ENCODE measurements at places on chromosomes 7 and 10.

DNA sequence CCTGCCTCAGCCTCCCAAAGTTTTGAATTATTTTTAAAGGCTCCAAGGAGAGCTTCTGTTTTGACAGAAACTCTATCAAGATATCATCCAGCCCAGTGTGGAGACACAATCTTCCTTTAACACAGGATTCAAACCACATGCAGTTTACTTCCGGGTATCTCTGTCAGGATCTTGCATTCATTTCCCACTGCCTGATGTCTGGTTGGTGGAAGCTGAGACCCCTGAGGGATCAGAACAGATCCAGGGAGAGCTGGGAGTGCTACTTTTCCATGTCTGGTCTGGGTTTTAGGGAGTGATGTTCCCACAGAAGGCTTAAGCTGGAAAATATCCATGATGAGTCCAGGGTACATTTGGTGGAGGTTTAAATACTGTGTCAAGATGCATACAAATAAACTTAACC lies 16.7 kb downstream of the PTPRE start:
- no peak for DNase-seq

- DNase-seq: no peak
These were observed 79.6 kb downstream of the LARP4B start for GRCh38 chr10:851901-852300.

GRCh38 chr7:32948202-32948601 lies 9.0 kb upstream of the FKBP9 start:
- DNase-seq: no peak

DNA sequence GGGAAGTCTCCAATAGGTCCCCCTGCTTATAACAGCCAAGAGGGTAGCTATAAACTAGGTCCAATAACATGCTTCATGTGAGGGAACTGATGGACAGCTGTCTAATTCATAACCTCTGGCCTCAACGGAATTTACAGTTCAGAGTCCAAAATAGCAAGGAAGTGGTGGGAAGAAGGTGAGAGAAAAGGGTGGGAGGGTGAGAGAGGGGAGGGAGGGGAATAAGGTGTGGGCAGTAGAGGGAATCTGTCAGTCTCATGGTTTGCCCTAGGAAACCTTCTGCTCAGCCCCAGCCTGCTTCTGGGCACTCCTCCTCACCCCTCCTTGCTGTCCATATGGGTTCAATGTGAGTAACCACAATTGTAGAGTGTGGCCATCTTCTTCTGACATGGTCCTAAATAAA lies 133.4 kb upstream of the ADO start:
- no peak for DNase-seq

- DNase-seq: no peak
These were observed 13.7 kb downstream of the STARD3NL start for GRCh38 chr7:38191791-38192190.

GRCh38 chr7:9945857-9946256 lies 1027.8 kb upstream of the PHF14 start:
- no peak for DNase-seq

DNA sequence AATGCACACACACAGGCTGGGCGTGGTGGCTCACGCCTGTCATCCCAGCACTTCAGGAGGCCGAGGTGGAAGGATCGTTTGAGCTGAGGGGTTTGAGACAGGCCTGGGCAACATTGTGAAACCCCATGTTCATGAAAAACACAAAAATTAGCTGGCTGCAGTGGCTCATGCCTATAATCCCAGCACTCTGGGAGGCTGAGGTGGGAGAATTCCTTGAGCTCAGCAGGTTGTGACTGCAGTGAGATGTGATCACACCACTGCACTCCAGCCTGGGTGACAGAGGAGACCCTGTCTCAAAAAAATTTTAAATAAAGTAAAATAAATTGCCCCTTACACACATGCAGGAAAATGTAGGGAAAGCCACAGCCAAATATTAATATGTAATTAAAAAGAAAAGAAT lies 44.1 kb downstream of the RNF32 start:
- no peak for DNase-seq

GRCh38 chr10:14723052-14723689 lies 51.5 kb downstream of the FAM107B start:
- peak; percentile 3 for DNase-seq

DNA sequence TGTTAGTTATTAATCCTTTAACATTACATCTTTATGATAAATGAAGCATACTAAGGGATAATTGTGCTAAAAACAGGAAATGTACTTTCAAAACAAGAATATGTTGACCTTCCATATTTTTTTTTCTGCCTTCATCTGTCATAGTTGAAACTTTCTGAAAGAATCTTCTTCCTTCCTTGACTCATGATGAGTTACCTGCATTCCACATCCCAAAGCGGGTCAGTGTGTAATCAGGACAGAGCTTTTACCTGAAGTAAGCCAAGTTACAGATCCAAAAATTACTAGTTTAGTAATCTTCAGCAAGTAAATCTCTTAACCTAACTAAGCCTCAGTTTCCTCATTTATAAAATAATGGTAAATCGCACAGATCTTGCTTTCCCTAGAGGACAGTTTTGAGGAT lies 13.4 kb upstream of the ARL4A start:
- DNase-seq: no peak

DNA sequence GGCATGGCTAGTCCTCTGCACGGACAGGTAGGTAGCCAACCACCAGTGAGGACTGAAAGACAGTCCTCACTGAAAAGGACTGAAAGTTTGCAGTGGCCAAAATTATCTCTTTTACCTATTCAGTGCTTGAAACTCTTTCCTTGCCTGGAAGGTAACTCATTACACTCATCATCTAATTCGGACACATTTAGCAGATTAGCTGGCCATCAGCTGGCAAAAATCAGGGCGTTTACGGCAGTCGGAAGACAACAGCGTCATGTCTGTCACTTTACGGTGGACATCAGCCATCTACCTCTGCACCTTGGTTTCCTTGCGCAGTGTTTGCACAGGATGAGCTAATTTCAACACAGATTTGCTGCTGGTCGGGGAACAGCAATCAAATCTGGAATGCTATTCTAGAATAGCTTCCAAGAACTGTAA lies 740 bp downstream of the ANXA7 start:
- no peak for DNase-seq

DNA sequence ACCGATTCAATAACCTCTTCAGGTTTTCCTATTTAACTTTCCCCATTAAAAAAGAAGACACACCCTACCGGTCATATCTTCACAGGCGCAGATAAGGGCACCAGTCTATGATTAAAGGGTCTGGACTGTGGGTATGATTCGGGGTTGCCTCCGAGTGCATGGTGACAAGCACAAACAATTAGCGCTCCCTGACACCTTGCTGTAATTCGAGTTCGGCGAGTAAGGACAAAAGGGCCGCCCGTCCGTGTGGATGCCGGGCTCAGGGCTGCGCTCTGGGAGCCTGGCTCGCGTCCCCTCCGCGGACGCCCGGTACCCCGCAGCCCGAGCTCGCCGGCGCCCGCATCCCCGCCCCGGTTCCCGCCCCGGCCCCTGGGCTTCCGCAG lies 111.9 kb upstream of the RHEB start:
- DNase-seq: no peak

GRCh38 chr10:79084012-79084971 lies 15.5 kb downstream of the ZMIZ1 start:
- DNase-seq: no peak

- no peak for DNase-seq
These were observed 607.2 kb upstream of the KCND2 start for GRCh38 chr7:119665796-119666195.

DNA sequence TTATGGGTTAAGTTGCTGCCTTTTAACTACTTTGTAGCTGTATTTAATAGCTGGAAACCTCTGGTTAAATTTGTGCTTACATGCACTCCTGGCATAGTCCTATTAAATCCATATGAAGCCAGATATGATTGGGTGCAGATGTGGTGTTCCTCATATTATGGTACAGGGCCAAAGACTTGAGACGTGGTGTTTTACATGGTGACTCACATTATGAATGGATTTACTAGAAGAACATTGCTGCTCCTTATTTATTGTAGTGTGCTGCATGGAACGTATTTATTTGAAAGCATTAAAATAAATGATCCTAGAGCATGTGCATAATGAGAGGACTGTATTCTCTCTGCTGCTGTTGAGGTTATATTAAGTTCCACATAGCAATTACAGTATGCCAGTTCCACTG lies 224.1 kb downstream of the SLC25A13 start:
- DNase-seq: no peak

DNA sequence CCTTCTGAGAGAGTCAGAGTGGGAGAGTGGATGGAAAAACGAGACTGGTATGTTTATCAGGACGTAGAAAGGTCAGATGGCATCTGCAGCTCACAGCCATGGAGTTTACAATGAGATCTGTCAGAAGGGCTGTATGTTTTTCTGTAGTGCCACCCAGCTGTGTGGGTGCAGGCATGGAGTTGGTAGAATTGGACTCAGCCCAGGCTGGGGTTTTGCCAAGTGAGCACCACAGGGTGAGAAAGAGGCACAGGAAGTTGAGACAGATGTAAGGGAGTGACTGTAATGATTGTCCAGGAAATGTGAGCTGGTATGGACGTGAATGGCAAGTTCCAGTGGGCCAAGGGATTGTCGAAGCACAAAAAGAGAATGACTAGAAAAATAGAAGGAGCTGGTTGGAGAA lies 9.1 kb upstream of the ZYX start:
- peak; percentile 39 for DNase-seq

GRCh38 chr7:102255501-102255900 lies 31.2 kb upstream of the SH2B2 start:
- no peak for DNase-seq

DNA sequence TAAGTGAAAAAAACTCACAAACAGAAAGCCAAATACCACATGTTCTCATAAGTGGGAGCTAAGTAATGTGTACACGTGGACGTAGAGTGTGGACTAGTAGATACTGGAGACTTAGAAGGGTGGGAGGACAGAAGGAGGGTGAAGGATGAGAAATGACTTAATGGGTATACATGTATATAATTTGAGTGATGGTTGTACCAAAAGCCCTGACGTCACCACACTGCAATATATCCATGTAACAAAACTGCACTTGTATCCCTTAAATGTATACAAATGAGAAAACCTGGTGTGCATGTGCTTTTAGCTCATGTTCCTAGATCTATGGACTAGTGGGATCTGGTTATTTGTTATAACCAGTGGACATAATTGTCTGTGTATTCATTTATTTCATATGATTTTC lies 48.5 kb upstream of the FGL2 start:
- DNase-seq: no peak

DNA sequence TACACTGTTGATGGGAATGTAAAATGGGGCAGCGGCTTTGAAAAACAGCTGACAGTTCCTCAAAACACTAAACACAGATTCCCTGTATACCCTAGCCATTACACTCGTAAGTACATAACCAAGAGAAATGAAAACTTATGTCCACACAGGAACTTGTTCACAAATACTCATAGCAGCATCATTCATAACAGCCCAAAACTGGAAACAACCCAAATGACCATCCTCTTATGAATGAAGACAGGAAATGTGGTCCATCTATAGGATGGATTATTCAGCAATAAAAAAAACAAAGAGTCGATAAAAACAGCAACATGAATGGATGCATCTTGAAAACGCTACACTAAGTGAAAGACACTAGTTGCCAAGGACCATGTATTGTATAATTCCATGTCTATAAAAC lies 23.7 kb downstream of the NMT2 start:
- DNase-seq: no peak

- no peak for DNase-seq
These were observed 59.3 kb upstream of the IGFBP3 start for GRCh38 chr7:45980181-45980905.

DNA sequence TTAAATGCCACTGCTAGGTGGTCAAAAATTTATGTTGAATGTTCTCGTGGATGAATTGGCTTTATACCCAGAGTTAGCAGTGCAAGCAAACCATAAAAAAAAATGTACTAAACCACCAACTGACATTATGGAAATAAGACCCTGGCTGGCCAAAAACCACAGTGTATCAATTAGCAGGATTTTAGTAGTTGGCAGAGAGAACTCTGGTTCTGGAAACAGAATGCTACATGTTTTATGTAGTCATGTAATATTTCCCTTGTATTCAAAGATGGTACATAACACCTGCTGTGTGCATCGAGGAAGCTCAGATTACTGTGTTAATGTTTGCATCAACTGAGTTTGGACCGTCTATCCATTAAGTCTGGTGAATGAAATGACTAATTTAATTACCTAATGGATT lies 618.5 kb downstream of the CCSER2 start:
- DNase-seq: no peak

GRCh38 chr7:135833642-135834041 lies 85.0 kb upstream of the FAM180A start:
- no peak for DNase-seq

GRCh38 chr10:50280049-50280841 lies 28.9 kb upstream of the ASAH2 start:
- no peak for DNase-seq

GRCh38 chr7:64869912-64870562 lies 33.0 kb upstream of the ZNF273 start:
- DNase-seq: no peak

DNA sequence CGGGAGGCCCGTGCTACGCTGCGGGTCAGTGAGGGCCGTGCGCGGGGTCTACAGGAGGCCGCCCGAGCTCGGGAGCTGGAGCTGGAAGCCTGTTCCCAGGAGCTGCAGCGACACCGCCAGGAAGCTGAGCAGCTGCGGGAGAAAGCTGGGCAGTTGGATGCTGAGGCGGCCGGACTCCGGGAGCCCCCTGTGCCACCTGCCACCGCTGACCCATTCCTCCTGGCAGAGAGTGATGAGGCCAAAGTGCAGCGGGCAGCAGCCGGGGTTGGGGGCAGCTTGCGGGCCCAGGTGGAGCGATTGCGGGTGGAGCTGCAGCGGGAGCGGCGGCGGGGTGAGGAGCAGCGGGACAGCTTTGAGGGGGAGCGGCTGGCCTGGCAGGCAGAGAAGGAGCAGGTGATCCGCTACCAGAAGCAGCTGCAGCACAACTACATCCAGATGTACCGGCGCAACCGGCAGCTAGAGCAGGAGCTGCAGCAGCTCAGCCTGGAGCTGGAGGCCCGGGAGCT lies 7.0 kb downstream of the LZTS2 start:
- DNase-seq: no peak

DNA sequence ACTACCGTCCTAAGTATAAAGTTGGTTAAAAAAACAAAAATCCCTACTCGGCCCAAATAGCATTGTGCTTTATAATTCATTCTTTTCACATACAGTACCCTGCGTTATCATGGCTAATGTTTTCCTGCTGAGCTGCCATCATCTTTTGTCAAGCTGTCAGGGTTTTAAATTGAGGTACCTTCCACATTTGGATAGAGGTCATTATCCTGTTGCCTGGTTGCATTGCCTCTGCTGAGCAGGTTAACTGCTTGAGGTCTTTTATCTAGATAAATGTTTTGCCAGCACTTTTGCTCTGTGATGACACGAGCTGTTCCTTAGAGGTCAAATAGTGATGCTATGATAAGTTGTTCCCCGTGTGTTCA lies 94.4 kb upstream of the FZD1 start:
- no peak for DNase-seq

- no peak for DNase-seq
These were observed 96.2 kb downstream of the GLCCI1 start for GRCh38 chr7:8064828-8065227.

DNA sequence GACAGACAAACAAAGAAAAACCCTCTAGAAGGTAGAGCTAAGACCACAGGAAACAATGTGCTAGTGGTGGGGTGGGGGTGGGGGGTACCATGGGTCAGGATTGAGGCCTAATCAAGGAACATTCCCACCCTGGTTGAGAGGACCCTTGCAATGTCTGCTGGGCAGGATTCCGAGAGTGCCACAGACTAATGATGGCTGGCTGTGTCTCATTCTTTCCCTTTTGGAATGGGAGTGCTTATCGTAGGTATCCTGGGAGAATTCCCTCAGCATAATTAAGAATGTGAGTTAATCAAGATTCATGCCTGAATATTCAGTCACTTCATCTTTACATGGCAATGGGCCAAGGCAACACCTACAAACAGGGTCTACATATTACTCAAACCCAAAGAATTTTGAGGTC lies 14.7 kb upstream of the MTPN start:
- DNase-seq: no peak

Measured in activated T-cell treated with anti-CD3 and anti-CD28 coated beads for 24 hours (primary cell).